ENCODE measurements at places on chromosomes 7 and 10.
A peak's percentile ranks its signal among the peaks of the same experiment; 100 is the strongest.

GRCh38 chr7:92813390-92814024, 22.9 kb downstream of the CDK6 start:
- peak; percentile 28 for DNase-seq

- no peak for DNase-seq
Observed at GRCh38 chr7:38245409-38245977, 27.9 kb downstream of the TARP start.

DNA sequence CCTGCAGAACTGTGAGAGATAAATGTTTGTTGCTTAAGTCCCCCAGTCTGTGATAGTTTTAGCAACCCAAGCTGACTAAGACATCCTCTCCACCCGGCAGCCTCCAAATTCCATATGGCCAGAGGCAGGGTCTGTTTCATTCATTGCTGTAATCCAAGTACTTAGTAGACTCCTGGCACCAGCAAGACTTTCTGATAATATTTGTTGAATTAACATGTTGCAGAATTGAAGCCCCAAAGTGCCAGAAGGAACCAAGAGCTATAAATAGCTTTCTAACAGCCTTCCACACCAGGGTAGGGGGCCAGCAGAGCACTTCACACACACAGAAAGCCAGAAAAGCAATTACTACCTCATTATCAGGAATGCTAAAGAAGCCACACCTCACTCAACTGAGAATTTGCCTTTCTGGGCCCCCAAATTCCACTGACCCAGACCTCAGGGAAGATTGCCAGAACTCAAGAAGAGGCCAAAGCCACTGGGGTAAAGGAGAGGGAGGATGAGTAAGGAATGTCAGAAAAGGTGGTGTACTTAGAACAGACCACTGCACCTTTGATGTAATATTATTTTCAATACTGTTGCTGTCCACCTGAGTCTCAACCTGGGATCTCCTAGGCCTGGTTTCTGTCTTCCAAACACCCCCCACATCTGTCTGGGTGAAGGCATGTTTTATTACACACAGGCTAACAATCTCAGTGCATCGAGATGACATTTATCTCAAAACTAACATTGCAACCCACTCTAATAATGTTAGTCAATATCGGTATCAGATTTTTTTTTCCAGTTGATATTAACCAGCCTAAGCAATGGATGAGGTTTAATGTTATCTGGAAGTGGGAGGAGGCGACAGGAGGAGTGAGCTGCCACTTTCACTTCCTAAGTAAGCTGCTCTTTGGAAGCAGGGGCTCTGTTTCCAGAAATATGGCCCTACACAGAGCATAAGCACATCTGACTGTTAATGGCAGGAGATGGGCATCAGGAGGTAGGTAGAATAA, 5.5 kb downstream of the NOD1 start:
- DNase-seq: no peak

- peak; percentile 63 for DNase-seq
Observed at GRCh38 chr10:101817337-101818118, 716 bp downstream of the OGA start.

GRCh38 chr7:6171532-6172223, 100.7 kb downstream of the CYTH3 start:
- no peak for DNase-seq

- DNase-seq: no peak
Observed at GRCh38 chr10:115985786-115986185, 287.2 kb downstream of the GFRA1 start.

DNA sequence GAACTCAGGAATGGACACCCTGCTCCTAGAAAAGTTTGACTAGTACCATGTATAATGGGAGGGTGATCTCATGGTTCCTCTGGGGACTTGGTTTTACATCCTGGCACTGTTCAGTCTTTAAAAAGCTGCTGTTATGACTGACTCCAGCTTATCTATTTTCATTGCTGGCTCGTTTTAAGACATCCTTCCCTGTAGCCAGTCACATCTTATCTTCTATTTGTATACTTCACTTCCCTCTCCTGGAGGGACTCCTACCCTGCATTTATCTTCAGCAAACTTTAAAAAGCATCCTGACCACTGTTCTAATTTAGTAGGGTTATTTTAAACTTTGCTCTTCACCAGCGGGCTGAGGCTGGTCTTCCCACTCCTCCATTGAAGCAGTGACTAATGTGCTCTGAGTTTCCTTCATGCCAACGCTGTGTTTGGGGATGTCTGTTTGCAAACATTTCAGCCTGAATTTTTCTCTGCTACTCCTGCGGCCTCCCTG, 72.9 kb upstream of the ARMC3 start:
- DNase-seq: no peak

DNA sequence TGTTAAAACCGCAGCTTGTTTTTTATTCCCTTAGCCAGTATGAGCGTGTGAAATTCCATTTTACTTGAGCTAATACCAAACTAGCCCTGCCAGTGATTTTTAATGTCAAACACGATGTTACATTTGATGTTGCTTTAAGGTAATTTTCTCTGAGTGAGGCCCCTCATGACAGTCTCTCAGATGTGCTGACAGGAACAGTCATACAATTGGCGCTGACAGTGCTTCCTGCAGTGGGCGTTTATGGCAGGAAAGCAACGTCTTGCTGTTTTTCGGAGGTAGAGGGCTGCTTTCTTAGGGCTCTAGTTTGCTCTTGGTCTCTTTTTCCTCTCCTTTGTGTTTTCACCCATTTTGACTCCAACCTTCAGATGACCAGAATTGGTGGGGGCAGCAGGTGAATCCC, 19.3 kb downstream of the PON1 start:
- DNase-seq: no peak

DNA sequence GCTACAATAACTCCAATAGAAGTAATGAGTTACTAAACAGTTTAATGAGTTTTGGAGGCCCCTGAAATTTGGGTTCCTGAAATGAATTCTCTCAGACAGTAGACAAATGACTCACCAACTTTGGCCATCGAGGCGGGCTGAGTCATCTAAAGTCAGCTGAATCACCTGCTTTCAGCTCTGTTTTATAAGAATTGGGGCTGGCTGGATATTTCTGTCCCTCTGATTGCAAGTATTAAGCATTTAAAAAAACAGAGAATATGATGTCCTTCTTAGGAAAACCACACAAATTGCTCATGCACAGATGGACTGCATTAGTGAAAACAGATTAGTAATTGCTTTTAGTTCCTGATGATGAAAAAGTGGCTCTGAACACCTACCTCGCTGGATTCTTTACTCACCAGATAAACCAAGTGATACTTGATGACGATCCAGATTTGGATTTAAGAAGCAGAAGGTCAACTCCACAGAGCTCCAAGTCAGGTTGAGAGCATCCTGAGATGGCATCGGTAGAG, 59.1 kb downstream of the ZNF365 start:
- DNase-seq: peak; percentile 79

- no peak for DNase-seq
Observed at GRCh38 chr10:76255241-76255640, 823.8 kb downstream of the LRMDA start.

GRCh38 chr10:31940839-31941653, 12.4 kb upstream of the ARHGAP12 start:
- no peak for DNase-seq

DNA sequence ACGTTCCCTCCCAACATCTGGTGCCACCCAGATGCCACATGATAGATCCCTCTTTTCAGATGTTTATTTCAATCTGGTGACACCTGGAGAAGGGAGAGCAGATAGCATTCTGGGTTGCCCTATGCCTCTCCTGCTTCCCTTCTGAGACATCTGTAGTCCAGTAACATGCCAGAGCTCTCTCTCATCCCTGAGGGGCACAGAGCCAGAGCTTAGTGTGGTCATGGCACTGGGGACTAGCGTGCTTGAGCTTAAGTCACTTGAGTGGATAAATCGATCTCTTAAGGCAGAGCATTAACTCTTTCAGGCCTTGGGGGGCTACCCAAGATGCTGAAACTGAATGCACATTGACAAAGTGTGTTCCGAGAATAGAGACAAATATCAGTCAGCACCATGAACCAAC, 47.9 kb downstream of the WNT2 start:
- DNase-seq: no peak

DNA sequence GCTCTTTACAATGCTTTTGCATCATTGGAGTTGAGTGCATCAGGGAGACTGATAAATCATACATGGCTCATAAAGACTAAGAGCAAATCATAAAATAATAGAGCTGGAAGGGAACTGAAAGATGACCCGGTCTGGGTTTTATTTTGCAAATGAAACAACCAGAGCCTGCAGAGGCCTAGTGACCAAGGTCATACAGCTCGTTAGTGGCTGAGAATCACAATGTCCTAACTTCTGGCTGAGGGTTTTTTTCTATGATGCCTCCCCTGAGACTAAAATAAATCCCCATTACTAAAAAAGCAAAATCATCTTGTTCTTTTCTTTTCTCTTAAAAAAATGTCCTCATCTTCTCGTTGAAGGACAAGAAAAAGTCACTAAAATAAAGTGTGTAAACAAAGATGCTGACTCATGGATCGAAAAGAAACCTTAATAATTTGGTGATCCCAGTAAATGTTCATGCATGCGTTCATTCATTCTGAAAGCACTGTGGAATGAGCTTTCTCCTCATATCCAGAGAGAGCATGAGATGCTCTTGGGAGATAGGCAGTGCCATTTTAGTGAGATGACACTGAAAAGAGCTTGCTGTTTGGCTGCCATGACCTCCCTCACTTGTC, 107.8 kb upstream of the PHYHIPL start:
- no peak for DNase-seq

- peak; percentile 3 for DNase-seq
Observed at GRCh38 chr10:126302826-126303665, 85.2 kb downstream of the ADAM12 start.

DNA sequence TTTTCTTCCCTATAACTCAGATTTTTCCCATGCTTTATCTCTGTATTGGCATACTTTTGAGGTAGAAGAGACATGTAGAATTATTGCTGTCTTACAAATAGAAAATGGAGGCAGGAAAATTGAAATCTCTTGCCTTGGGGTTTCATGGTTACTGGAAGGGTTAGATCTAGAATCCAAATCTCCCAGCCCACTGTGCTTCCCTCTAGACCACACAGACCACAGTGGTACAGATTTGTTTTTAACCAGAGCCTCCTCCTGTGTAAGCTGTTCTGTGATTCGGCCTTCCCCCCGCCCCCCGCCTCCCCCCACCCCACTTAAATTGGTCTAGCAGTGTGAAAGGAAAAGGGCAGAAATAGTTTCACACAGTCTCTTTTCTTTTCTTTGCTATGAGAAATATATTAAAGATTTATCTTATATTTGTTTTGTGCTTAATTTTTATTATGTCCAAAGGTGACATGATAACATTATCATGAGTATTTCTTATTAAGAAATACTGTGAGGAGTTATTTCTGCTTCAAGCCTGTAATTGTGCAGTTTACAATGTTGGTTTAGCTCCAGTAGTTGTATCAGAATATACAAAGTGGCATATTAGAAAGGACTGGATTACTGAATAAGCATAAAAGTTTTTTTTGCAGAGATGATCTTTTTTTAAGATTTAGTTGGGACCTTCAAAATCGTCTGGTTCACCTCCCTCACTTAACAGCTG, 368.8 kb upstream of the BMPER start:
- no peak for DNase-seq

- no peak for DNase-seq
Observed at GRCh38 chr7:33346055-33346454, 216.7 kb downstream of the BBS9 start.

- no peak for DNase-seq
Observed at GRCh38 chr10:127195571-127196281, 665 bp downstream of the INSYN2A start.

- no peak for DNase-seq
Observed at GRCh38 chr7:45324683-45325237, 167.2 kb downstream of the RAMP3 start.

GRCh38 chr7:28533731-28534531, 121.6 kb downstream of the CREB5 start:
- peak; percentile 13 for DNase-seq

DNA sequence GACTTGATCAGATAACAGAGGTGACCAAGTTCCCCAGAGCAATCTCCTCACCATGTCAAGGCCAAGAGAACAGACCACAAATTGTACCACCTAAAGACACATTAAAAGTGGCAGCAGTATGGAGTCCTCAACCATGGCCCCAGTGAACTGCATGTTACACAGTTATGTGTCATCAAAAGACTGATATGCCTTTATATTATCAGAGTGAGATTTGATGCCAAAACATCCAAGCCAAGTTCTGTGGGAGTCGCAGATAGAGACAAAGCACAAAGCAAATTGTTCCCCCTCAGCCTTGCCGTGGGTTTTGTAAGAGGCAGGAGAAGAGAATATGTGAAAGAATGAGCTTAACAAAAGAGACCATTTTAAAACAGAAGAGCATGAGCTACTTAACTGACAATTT, 39.2 kb upstream of the TES start:
- no peak for DNase-seq

GRCh38 chr10:110643653-110644597, at the start of gene RBM20:
TSS of gene RBM20 (plus strand) at chr10:110644336. CDS start at chr10:110644455, 119 bp downstream.
- DNase-seq: no peak

DNA sequence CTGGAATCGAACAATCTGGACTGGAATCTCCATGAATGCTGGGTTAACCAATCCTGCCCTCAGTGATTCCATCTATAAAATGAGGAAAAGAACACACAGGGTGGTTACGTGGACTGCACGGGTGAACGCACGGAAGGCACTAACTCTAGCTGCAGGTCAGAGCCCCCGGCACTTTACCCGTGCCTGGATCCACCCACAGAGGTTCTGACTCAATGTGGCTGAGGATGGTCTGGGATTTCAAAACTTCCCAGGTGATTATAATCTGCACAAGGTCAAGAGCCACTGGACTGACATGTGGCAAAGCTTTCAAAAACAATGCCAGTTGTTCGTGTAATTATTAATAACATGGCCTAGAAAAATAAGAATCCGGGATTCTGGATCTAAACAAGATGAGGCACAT, 29.2 kb downstream of the KIAA1549 start:
- no peak for DNase-seq
